LHCN-M2 (cell line): ENCODE measurements at places on chromosomes 16 and 17. TPM values are rescaled to one million over a fixed set of nuclear protein-coding genes. Genes with fewer than 3 reads are reported as not detected.

- no peak for DNase-seq
These were observed 1.5 kb downstream of the ENPP7 start for GRCh38 chr17:79732254-79732653.

DNA sequence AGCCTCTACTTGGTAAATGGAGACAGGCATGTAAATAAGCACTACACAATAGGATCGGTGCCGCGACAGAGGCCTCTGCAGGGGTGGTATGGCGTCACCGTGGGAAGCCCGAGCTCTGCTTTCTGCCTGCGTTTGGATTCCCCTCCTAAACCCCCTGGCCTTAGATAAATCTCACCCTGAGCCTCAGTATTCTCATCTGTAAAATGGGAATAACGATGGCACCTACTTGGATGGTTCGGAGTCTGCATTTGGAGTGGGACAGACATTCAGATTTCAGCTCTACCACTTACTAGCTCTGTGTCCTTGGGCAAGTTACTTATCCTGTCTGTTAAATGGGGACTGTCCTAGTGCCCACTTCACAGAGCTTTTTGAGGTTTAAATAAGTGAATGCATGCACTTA lies 42.8 kb upstream of the TNRC6A start:
- no peak for DNase-seq

ZPBP2 gene
- not detected in 2 replicates for total RNA-seq

- peak; percentile 13 for DNase-seq
These were observed 536.5 kb upstream of the CDH11 start for GRCh38 chr16:65658349-65658748.
